ENCODE measurements at places on chromosomes 4 and X.

GRCh38 chr4:1208266-1208961, 36.0 kb upstream of the SPON2 start:
- peak; percentile 34 for DNase-seq

- no peak for DNase-seq
These were observed 20.4 kb upstream of the WWC2 start for GRCh38 chr4:183078634-183079033.

- DNase-seq = no peak
These were observed 11.5 kb upstream of the SRPX start for GRCh38 chrX:38232079-38232686.

DNA sequence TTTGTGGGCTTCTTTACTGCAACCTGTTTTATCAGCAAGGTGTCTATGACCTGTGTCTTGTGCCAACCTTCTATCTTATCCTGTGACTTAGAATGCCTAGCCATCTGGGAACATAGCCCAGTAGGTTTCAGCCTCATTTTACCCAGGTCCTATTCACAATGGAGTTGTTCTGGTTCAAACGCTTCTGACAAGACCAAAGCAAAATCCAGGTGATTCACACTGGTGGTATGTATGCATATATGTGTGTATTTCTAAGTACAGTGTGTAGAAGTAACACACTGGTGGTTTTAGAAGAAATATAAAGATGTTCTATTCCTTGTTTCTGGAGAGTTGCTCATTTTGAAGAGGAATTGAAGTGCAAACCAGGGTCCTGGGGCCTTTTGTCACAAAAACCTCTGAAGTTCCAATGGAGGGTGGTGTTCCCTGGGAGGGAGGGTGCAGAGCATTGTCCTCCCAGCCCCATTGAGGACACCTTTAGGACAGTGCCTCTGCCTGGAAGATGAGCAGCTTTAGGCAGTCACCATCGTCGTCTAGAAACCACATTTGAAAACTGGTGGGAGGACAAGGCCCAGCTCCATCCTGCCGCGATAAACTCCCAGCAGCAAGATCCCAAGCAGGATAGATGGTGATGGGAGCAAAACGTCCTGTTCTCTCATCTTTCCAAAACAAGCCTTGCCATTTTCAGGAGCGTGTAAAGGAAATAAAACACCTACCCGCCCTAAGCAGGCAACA, 191.4 kb downstream of the TSPAN5 start:
- DNase-seq = no peak

DNA sequence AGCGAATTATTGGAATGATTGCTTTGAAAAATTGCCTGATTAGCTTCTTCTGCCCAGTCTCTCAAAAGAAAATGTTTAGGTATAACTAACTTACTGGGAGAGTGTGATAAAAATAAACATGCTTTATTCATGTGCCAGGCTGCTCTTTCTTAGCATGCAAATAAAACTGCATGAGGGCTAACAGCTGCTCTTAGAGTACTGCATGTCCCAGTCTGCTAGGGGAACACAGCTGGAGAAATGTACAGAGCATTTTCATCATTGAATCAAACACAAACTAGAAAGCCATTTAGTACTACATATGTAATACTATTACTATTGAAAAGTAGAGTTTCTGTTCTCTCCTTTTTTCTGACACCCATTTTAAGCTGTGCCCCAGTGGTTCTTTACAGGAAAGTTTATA, 726.0 kb downstream of the GRID2 start:
- DNase-seq = no peak

- no peak for DNase-seq
These were observed 89.7 kb downstream of the TET2 start for GRCh38 chr4:105236202-105236915.

- no peak for DNase-seq
These were observed 121.7 kb downstream of the TEX13A start for GRCh38 chrX:105098812-105099211.

All from activated naive CD8-positive, alpha-beta T cell treated with anti-CD3 and anti-CD28 coated beads, Interleukin-2, amount 10 ng/mL, durations not matched to agents 7 days and 5 days (primary cell).